Right forelimb (tissue), 1 donor: ENCODE measurements at places on chromosomes 6 and 20.

DNA sequence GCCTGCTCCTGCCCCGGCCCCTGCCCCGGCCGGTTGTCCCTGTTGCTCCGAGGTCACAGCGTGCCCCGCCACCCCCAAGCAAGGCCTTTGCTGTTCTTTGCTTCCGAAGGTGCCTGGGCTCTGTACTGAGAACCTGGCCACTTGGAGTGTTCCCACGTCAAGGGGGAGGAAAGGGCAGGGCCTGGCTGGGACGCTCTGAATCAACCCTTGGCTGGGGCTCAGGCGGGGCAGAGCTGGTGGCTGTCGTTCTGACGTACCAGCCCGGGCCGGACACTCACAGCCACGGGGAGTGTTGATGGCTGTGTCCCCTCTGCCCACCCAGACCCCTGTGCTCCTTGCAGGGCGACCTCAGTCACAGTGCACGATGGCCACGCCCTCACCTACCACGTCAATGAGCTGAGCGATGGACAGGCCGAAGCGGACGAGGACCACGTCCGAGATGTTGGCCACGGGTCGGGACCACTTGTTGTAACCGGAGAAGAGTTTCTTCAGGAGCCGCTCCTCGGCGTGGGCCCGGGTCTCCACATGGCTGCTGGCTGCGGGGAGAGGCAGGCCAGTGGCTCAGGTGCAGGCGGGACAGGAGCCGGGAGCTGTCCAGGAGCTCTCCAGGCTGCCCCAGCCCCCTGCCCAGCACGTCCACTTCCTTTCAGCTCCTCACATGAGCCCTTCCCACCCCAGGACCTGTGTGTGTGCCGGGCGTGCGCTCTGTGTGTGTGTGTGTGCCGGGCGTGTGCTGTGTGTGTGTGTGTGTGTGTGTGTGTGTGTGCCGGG lies 1.8 kb downstream of the CHRNA4 start:
- no peak for DNase-seq

- no peak for DNase-seq
Measured at GRCh38 chr20:12833861-12834260, 174.9 kb upstream of the SPTLC3 start.

- no peak for DNase-seq
Measured at GRCh38 chr6:166488701-166489100, 97.8 kb downstream of the RAMACL start.

DNA sequence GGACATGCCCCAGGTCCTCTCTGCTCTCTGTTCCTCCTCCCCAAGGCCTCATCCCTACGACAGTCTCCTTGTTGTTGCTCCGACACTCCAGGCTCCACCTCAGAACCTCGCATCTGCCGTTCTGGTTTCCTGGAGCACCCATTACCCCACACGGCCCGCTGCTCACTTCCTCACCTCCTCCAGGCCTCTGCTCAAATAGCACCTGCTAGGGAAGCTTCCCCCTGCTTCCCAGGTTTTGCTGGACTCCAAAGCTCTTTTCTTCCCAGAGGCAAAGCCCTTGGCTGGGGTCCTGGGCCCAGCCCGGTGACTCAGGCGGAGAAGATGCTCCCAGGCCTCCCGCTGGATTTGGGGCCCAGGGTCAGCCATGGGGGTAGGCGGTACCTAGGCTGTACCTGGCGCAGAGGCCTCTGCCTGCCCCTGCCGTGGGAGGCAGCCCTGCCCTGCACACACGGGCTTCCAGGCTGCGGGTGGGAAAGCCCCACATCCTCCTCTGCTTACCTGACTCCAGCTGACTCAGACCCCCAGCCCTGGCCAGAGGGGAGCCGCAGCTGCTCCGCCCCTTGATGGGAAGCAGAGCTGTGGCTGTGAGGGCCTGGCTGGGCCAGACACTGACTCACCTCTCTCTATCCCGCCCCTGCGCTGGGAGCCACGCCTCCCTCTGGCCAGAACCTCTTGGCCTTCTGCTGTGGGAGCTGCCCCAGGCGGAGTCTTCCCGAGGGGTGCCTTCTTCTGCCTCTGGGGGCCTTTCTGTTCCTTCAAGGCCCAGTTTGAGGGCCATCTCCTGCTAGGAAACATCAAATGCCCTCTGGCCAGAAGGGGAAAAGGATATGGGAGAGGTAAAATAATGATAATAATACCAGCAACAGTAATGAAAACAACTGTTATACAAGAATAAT lies 130.5 kb downstream of the CEBPB start:
- peak; percentile 76 for DNase-seq

GRCh38 chr6:157896932-157897331 lies 73.9 kb downstream of the SNX9 start:
- no peak for DNase-seq

DNA sequence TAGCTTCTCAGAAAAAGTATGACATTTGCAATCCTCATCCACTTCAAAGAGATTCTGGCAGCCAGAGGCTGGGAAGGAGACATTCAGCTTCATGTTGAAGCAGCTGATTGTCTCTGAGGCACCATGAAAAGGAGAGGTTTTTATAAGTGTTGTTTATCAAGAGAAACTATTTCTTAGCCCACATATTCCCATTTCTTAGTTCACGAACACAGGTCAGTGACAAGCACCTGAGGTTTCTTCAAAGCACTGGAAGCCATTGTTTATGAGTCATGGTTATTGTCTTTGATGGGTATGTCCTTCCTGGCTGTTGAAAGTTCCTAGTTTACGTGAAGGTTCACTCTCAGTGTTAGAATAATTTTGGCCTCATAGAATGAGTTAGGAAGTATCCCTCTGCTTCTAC lies 3.0 kb upstream of the DDX43 start:
- no peak for DNase-seq

- DNase-seq: peak; percentile 27
Measured at GRCh38 chr6:43086022-43086658, 10.0 kb downstream of the PTK7 start.

GRCh38 chr20:14538433-14538832 lies 201.0 kb upstream of the FLRT3 start:
- no peak for DNase-seq

- peak; percentile 60 for DNase-seq
Measured at GRCh38 chr6:25279748-25280343, 672 bp downstream of the CARMIL1 start.

DNA sequence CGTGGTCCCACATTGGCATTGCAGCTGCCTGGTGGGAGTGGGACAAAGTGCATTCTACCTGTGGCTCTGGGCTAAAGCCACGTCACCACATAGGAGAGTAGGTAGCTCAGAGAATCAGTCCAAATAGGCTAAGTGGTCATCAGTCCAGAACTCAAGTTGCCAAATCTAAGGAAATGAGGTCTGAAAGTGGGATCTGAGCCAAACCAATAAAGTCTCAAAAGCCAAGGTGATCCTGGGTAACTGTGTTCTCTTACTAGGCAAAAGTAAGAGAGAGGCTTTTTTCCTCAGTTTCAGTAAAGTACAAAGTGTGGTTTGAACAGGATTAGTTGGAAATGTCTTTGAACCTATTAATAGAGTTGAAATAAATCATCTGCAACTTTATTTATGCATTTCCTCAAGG lies 68.6 kb upstream of the CNKSR3 start:
- no peak for DNase-seq
